ENCODE measurements at places on chromosomes 6 and 20. TPM values are rescaled to one million over a fixed set of nuclear protein-coding genes. Genes with fewer than 3 reads are reported as not detected.

The FOXC1 gene
- 28.7 TPM for total RNA-seq

The TP53TG5 gene
- not detected for total RNA-seq

The ADGRF4 gene
- not detected for total RNA-seq

The BACH2 gene
- 0.40 TPM for total RNA-seq

The DCDC2 gene
- total RNA-seq = not detected

The IPCEF1 gene
- total RNA-seq = not detected

The RNF114 gene
- total RNA-seq = 75.1 TPM

The CYP21A2 gene
- not detected for total RNA-seq

The PKIB gene
- 0.22 TPM for total RNA-seq

The SLC22A1 gene
- total RNA-seq = not detected

The SYNDIG1 gene
- not detected for total RNA-seq

The HLA-DPA1 gene
- total RNA-seq = 16.8 TPM

The CDSN gene
- not detected for total RNA-seq

The TMEM242 gene
- total RNA-seq = 7.8 TPM

The MRPL2 gene
- total RNA-seq = 24.6 TPM

The EYS gene
- not detected for total RNA-seq

The GGTLC1 gene
- total RNA-seq = not detected

The GATA5 gene
- total RNA-seq = 0.40 TPM

The SNAP25 gene
- total RNA-seq = not detected

The MATN4 gene
- total RNA-seq = not detected

The KPNA5 gene
- 13.2 TPM for total RNA-seq

The FAXC gene
- total RNA-seq = 0.27 TPM

The EFCAB8 gene
- total RNA-seq = 0.43 TPM

The PTCRA gene
- not detected for total RNA-seq

The SNAI1 gene
- total RNA-seq = 3.7 TPM

The BHLHE23 gene
- not detected for total RNA-seq

The TCF21 gene
- total RNA-seq = not detected

The PRDM13 gene
- total RNA-seq = not detected

The AIF1 gene
- total RNA-seq = not detected

The MMS22L gene
- 44.1 TPM for total RNA-seq

The ZNF341 gene
- total RNA-seq = 2.0 TPM

The ERVFRD-1 gene
- not detected for total RNA-seq

The TREM1 gene
- total RNA-seq = not detected

The CST1 gene
- total RNA-seq = 0.27 TPM

The EPB41L1 gene
- total RNA-seq = 9.0 TPM

The SIRPD gene
- total RNA-seq = not detected

The COL21A1 gene
- 0.66 TPM for total RNA-seq

The BPIFB4 gene
- total RNA-seq = not detected

All from thoracic aorta endothelial cell (primary cell).